Daoy (cell line): ENCODE measurements at places on chromosomes 1 and 21.

- peak; percentile 39 for DNase-seq
Observed at GRCh38 chr1:15031251-15031933, 122.2 kb upstream of the TMEM51 start.

DNA sequence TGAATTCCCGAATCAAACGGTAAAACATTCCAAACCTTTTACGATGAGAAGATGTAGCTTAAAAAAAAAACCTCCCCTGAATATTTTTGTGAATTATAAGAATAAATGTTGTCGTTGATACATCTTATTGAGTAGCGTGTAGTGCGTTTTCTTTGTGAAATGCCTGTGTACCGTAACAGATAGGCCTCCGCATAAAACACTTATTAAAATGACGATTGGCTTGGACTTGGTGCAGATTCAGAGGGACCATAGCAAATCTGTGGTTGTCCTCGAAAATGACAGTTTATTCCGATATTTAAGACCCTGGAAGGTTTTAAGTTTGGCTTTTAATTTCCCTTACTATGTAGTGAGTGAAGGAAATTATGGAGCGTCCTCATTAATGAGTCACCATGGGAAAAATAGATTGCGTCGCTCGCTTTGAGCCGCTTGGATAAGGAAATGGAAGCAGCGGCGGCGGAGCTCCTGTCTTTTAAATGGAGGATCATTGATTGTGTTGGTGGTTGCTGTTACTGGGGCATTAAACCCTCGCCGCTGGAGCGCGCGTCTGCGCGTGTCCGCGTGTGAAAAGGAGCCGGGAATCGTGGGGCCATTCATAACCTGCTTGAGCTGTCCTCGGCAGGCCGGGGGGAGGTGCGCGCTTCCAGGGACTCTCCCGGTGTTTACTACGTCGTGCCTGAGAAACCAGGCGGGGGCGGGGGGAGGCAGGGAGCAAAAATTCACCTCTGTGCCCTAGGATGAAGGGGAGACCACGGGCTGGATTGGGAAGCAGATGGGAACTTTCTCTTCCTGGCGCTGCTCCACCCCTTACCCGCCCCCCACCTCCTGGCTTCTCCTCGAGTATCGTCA is 1.6 kb downstream of the SPEN start:
- peak; percentile 89 for DNase-seq

GRCh38 chr1:217364220-217364619 is 266.7 kb downstream of the GPATCH2 start:
- no peak for DNase-seq

DNA sequence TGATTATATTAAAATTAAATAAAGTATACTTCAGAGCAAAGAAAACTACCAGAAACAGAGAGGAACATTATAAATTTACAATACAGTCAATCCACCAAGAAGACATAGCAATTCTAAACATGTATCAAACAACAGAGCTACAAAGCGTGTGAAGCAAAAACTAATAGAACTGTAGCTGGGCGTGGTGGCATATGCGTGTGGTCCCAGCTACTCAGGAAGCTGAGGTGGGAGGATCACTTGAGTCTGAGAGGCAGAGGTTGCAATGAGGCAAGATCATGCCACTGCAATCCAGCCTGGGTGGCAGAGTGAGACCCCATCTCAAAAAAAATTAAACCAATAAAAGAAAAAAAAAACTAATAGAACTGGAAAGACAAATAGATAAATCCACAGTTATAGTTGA is 12.3 kb downstream of the CCDC185 start:
- no peak for DNase-seq

- DNase-seq: no peak
Observed at GRCh38 chr1:96515925-96516324, 205.7 kb upstream of the PTBP2 start.

DNA sequence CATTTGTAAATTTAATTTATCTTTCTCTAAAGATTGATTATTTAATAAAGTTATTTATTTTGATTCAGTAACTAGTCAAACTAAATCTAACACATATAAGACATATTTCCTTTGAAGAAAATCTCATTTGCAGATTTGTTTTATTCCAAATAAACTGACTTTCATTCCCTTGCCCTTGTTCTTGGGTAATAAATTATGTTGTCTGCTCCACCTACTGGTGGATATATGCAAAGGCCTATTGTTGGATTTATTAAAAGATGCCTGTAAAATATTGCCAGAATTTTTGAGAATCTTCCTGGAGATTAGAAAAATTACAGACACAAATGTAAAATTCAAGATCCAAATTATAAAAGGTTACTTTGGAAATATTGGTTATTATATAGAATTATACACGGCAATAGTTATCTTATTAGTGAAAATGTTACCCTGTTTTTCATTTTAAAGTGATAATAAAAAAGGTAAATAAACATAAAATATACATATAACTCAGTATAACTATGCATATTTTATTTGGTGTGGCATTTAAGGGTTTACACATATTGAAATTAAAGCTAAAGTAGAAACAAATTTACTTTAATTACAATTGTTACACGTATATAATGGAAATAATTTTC is 116.1 kb downstream of the SPATA17 start:
- DNase-seq: peak; percentile 5

GRCh38 chr1:68217060-68217554 is 15.2 kb downstream of the WLS start:
- no peak for DNase-seq

GRCh38 chr1:205939690-205940330 is 3.4 kb downstream of the SLC26A9 start:
- DNase-seq: peak; percentile 29

DNA sequence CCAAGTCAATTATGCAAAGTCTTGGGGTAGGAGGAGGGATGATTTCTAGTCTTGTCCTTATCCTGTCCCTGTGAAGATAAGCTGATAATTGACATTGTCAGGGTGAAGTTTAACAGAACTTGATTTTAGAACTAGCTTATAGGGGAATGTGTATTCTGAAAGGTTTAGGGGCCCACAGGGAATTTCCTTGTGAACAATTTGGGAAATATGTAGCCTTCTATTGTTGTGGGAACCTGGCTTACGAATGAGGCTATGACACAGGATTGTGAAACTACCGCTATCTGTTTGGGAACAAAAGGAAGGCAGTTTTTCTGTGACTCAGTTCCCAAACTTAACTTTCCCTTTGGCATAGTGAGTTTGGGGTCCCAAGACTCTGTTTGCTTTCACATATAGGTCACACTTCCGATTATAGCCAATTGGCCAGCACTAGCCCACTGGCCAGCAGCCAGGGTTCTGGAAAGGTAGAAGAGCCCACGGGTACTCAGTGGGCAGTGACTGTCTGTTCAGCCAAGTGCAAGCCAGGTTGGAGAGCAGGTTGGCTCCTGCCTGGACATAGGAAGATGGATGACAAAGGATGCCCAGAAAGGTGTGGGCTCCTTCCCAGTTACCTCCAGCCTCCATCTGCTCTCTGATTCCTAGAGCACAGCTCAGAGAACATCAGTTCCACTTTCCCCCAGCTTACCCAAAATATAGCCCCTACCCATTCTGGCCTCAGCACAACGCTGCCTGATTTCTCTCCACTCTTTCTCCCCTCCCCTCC is 35.5 kb downstream of the H3-3A start:
- DNase-seq: peak; percentile 80

DNA sequence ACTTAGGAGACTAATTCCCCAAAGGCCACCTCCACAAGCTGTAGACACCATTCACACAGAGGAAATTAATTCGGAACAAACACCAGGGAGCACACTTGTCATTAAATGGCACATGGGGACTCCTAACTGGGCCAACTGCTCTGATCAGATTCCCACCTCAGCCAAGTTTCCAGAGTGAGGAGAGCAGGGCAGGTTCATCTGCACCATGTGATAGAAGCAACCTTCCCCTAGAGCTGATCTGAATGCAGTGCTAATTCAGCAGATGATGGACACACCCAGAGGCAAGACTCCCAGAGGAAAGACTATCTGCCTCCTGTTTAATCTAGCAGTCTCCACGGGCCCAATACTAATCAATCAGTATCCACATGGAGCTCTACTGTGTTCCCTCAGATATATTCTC is 147.0 kb downstream of the VAV3 start:
- DNase-seq: no peak

DNA sequence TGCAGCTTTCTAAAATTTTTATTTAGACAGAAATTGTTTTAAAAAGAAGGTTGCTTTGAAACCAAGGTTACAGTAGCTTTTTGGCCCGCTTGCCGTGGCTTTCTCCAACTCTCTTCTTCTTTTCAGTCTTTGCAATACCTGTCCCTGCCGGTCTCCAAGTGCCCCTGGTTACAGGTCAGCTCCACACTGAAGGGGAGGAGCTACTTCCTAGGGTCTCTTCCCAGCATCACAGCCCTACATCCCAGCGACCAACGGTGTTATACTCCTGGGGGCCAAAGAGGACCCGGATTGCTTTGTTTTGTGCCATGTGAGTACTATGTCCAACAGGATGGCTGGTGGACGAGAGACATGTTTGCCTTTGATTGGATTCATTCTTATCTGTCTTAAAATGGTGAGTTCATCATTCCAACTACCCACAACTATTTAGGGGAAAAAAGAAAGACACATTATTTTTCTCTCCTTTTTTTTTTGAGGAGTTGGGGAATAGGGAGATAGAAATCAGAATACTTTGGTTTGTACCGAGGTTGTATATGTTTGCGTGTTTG is at the start of gene FNDC7:
TSS of gene FNDC7 (plus strand) at position 303 of the 545 bp plus-strand sequence. CDS start at position 329, 26 bp downstream.
- peak; percentile 43 for DNase-seq

DNA sequence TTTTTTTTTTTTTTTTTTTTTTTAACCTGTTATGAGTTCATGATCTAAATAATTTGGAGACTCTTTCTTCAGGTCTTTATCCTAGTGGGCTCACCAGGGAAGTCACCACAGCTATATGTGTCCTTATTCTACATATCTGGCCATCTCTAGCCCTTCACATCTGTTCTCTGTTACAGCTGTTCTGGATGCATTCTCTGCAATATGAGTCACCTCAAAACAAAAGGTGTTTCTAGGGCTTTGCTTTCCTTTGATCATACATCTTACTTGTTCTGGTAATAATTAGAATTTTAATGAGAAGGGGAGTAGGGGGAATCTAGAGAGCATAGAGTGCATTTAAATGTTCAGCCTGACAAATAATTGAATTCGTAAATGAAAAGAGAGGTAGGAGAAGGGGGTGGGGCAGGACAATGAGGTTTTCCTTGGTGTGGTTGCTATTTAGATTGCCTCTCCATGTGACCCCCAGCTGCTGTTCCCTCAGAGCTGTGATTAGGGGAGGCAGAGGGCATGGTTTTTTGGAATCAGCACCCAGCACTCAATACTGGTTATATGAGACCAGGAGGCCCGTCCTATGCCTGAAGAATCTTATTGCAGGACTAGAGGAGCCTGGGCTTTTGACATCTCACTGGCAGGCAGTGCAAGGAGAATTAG is 8.0 kb downstream of the SYT6 start:
- no peak for DNase-seq

DNA sequence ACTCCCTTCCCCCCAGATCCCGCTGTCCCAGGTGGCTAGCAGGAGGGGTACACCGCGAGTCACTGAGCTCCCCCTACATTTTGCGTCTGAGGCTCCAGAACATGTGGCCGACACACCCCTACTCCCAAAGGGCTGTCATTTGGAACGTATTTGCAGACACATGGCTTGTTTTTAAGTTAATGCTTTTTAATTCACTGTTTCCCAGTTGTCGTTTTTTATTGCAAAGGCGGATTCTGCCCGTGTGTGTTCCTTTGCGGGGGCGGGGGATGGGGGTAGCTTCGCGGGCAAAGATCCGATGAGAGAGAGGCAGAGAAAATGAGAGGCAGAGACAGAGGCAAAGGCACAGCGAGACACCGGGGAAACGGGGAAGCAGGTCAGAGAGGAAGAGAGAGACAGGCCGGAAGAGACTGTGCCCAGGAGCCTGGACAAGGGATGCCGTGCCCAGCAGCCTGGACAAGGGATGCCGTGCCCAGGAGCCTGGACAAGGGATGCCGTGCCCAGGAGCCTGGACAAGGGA is 270.2 kb downstream of the FOXD2 start:
- DNase-seq: no peak

GRCh38 chr21:43976661-43977060 is 35.4 kb upstream of the TRAPPC10 start:
- DNase-seq: no peak

GRCh38 chr1:165397944-165398343 is 41.4 kb upstream of the LMX1A start:
- DNase-seq: peak; percentile 87

DNA sequence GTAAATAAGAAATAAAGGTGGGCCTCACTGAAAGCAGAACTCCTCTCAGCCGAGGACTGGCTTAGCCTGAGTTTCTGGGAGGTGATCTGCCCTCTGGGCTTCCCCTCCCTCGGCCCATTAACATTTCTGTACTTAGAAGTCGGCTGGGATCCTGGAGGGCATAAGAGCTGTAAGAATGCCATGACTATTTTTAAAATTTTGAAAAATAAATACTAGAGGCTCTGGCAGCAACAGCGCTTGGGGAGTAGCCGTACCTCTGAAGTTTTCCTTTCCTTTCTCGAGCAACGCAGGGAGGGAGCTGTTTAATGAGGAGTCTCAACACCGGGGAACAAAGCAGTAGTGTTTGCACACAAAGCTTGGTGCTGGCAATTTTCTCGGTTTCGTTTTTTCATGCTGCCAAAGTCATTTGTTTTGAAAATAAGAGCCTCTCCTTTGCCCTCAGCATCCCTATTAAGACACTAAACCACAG is 498.7 kb downstream of the SMYD3 start:
- DNase-seq: no peak

DNA sequence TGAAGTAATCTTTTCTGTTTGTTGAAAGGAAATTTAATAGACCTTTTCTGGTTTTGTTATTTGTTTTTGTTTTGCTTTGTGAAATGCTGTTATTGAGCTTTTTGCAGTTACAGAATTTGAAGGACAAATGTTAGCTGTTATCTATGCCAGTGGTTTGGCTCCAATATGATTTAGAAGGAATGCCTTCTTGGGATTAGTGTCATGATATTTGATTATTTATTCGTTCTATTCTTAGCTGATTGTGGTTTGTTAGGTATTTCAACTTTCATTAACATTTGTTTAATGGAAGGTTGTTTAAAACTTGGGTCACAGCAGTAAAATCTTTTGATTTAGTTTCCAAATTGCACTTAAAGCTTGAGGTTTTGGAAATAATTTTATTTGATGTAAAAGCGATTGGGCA is 33.5 kb downstream of the ADGRL2 start:
- no peak for DNase-seq

GRCh38 chr21:38133240-38133639 is 123.6 kb upstream of the KCNJ15 start:
- no peak for DNase-seq

DNA sequence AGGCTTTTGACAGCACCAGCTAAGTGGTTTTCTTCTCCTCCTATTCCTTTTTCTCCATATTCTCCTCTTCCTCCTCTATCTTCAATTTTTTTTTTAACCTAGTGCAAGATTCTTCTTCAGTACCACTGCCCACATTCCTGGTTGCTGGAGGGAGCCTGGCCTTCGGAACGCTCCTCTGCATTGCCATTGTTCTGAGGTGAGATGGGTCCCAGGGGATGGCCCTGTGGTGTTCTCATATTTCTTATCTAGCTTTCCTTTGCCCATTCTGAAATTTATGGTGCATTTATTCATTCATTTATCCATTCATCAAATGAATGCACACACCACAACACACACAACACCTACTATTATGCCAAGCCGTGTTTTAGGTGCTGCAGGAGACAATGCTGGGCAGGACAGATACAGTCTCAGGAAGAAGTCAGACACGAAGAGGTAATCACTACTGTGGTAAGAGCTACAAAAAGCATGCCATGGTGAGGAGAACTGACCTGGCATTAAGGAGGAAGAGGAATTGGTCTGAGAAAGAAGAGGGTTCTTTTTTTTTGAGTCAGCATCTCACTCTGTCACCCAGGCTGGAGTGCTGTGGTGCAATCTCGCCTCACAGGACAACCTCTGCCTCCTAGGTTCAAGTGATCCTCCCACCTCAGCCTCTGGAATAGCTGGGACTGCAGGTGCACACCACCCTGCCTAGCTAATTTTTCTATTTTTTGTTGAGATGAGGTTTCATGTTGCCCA is 47.5 kb upstream of the TDRD10 start:
- DNase-seq: no peak

GRCh38 chr1:184929711-184930202 is 44.6 kb downstream of the NIBAN1 start:
- no peak for DNase-seq
